ENCODE measurements at places on chromosomes 16 and 17.

GRCh38 chr17:10183931-10184930, 14.2 kb downstream of the GAS7 start:
- peak; percentile 79 for DNase-seq

DNA sequence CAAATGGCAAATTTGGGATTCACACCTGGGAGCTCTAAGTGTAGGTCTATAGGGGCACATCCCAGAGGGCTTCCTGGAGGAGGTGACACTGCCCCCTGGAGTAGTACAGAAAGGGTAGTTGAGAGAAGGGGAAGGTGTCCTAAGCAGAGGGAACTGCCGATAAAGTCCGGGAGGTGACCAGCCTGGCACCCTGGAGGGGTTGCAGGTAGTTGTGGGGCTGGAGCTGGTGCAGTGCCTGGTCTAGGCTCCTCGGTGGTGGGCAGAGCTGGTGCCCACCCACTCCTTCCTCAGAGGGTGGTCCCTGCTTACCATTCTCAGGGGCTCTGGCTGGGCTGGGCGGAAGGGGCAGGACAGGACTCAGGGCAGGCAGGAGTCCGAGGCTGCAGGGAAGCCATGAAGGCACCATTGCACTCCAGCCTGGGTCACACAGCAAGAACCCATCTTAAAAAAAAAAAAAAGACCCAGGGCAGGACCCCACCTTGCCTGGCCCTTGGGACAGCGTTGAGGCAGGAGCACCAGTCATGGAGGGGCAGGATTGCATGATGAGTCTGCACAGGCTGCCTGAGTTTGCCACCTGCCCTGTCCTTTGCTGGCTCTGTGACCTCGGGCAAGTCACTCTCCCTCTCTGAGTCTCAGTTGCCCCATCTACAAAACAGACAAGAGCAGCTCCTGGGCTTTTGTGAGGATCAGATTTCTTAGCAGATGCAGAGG, 43.8 kb downstream of the LAT start:
- no peak for DNase-seq

DNA sequence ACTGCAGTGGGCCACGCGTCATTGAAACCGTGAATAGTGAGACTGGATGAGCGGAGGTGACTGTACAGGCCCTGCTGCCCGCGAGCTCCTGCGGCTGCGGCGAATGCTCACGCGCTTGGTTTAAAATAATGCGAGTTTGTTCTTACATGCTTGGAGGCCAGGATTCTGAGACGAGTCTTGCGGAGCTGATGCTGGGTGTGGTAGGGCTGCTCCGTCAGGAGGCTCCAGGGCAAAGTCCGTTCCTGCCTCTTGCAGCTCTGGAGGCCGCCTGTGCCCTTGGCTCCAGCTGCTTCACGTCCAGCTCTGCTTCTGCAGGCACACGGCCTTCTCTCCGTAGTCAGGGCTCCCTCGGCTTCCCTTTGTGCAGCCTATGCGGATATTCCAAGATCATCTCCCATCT, 9.5 kb downstream of the ACSF3 start:
- DNase-seq: no peak

- no peak for DNase-seq
Measured at GRCh38 chr17:8797621-8798175, 1.5 kb downstream of the MFSD6L start.

DNA sequence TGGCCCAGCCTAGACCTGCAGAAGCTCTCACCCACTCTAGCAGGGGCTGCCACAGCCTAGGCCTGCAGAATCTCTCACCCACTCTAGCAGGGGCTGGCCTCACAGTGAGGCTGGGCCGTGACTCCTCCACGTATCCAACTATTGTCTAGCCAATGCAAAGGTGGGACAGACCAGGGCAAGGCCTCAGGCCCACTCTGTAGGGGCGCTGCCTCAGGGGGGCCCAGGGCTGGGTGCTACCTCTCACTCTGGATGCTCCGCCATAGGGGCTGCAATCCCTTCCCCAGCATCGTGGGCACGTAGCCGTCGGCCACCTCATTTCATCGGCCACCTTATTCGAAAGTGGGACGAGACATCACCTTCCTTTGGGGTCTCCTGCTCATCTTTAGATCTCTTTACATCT, 51.7 kb downstream of the RPH3AL start:
- no peak for DNase-seq

- no peak for DNase-seq
Measured at GRCh38 chr16:1367486-1368174, 15.9 kb downstream of the GNPTG start.

- no peak for DNase-seq
Measured at GRCh38 chr17:77555121-77555591, 403.3 kb upstream of the TNRC6C start.

- peak; percentile 79 for DNase-seq
Measured at GRCh38 chr16:70685938-70686375, at the start of gene MTSS2. MTSS2 (minus strand) TSS chr16:70686053; CDS start chr16:70685791, 262 bp downstream.

DNA sequence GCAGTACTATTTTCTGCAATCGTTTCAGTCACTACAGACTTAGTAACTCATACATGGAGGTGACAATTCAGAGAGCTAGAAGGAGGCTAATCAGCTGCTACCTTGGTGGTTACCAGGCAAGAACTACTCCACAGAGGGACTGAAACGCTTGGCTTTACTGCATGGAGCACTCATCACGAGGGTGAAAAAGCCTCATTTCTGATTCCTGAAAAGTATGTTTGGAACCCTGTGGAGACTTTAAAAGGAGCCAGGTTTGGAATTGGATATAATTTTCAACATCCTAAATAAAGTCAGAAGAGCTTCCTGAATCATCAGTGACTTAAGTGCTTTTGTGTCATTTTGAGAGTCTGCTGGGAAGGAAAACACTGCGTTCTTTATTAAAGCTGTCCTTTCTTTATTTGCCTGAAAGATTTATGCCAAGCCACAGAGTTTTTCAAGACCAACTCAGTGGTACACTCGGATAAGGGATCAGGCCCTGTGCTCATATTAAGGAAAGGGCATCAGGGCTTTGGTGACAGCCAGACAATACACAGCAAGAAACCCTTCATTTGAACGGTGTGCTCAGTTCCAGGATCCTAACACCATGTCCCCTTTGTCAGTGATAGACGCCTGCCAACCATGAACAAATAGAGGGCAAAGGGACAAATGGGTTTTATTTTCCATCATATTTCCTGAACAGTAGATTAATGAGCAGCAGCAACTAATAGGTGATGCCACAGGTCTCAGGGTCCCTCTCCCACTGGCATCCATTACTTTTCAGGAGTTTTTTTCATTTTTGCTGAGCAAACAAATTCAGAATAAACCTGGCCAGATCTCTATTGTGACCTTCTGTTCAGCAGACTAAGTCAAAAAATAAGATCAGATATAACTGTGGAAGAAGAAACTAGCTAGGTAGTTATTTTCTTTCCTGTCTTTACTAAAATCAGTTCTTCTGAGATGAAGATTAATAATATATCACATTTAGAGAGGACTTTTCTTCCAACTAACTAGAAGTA, 80.5 kb upstream of the CLEC18B start:
- no peak for DNase-seq

DNA sequence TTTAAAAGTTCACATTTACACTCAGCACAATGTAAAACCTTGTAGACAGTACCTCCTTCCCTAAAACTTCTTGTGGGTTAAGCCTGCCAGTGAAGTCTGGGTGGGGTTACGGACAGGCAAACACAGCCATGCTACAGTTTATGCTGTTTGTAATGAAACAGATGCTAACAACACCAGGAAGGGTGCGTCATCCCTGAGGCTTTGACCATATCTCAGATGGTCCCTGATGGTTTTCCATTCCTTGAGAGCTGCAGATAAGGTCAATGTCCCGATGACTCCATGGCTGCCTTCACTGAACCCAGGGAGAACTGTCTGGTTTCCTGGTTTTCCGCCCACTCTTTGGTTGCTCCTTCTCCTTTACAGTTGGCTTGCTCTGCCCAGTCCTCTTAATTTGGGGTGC, 29.1 kb downstream of the GAS7 start:
- DNase-seq: no peak

DNA sequence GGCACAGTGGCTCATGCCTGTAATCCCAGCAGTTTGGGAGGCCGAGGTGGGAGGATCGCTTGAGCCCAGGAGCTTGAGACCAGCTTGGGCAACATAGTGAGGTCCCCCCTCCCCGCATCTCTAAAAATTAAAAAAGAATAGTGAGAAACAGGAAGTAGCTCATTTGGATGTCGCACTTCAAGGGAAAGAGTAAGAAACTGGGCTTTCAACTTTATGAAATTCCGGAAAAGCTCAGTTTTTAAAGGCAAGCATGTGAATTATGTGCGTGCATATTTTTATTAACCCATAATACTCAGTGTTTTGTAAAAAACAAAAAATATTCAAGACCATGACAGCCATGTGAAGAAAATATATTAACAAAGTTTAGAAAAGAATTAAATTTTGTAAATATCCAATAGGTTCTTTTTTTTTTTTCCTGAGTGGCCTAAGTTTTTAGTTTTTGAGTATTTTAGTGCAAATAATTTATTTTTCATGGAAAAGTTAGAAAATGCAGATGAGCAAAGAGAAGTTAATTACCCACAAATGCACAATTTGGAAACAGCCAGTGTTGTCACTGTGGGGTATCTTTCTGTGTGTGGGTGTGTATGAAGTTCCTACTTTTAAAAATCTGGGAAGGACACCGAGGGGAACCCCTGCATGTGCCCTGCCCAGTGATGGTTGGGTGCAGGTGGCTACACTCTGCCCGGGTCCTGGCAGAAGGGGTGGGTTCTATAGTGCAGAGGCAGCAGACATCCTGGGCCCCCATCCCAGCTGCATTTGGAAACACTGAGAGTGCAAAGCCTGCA, 40.0 kb downstream of the CIBAR2 start:
- DNase-seq: no peak

DNA sequence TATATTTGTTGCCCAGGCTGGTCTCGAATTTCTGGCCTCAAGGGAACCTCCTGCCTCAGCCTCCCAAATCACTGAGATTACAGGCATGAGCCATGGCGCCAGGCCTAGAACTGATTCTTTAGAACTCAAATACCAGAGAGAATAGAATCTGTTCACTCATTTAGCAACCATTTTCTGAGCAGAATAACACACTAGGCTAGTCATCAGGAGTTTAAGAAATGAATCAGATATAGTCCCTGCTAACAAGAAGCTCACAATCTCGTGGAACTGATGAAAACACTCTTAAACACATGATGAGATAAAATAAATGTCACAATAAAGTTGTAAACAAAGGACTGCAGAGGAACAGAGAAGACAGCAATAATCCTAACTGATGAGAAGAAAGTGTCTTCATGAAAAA, 55.8 kb upstream of the ADCY9 start:
- DNase-seq: no peak

DNA sequence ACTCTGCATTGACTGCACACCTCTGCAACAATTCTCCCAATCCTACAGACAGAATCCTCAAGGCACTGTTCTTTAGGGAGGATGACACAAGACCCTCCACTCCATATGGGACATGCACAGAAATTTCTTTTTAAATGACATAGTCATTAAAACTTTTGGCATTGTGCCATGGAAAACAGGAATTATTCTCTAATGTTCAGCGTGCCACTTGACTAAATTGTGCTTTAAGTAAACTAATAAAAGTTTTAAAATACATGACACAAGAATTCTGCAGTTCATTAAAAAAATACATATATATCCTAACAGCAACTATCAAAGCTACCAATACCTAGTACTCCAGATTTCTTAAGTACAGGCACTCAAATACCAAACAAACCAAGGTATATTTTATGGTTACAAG, 16.0 kb downstream of the CEP112 start:
- no peak for DNase-seq

DNA sequence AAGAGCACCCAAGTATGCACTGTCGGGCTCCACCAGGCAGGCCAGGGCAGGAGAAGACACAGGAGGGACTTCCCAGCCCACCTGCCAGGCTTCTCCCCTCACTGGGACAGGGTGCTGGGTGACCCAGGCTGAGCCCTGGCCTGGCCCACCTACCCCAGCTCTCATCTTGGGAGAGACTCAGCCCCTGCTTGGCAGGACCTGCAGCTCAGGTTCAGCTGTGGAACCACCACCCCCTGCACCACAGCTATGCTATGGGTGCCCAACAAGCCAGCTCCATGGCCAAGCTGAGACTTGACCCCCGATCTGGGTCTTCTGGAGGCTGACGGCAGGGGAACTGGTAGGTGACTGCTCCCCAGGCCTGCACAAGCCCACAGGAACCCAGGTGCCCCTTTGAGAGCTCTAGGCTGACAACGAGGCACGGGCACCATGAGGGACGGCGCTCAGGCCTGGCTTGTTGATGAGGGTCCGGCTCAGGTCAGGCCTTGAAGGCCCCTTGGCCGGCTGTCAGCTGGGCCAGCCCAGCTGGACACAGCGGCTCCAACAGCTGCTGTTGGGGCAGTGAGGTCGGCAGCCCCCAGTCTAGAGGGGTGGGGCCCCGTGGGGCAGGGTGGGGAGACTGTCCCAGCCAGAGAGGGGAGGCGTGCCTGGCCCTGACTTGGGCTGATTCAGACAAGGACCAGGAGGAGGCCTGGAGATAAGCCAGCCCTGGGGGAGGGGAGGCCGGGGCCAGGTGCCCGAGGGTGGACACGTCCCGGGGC, 4.6 kb downstream of the RPUSD1 start:
- no peak for DNase-seq

- DNase-seq: no peak
Measured at GRCh38 chr16:29765167-29766032, 12.7 kb upstream of the ZG16 start.

GRCh38 chr17:66637491-66637890, 197.4 kb upstream of the CACNG5 start:
- no peak for DNase-seq

GRCh38 chr17:21066394-21066793, 23.6 kb upstream of the USP22 start:
- DNase-seq: no peak

DNA sequence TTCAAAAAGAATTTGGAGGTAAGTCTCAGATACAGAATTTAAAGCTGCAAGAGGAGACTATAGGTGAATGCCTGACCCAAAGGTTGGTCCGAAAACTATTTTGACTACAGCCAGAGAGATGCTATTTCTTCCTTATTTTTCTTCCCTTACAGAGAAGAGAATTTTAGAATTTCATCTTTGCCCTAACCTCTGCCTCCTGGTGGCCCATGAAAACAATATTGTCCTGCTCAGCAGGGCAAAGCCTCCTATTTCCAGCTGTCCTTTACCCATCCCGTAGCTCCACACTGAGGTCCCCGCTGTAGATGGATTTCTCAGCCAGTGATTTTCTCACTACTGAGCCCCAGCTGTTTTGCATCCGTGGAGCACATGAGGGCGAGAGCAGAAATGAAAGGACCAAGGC, 24.6 kb downstream of the HOXB1 start:
- DNase-seq: no peak

GRCh38 chr16:25580041-25580440, 111.7 kb upstream of the HS3ST4 start:
- DNase-seq: peak; percentile 81

Measured in ELF-1 (cell line).